Small intestine (tissue), 16 donors: ENCODE measurements at places on chromosomes 7 and 10. TPM values are rescaled to one million over a fixed set of nuclear protein-coding genes. Genes with fewer than 3 reads are reported as not detected.

Gene MCU
- polyA plus RNA-seq = 43.3 TPM

Gene AGR3
- 509 TPM for polyA plus RNA-seq

Gene ANKRD2
- polyA plus RNA-seq = 0.04 TPM

Gene ARHGAP21
- 34.4 TPM for polyA plus RNA-seq

Gene PAPOLB
- polyA plus RNA-seq = not detected

Gene C10orf53
- polyA plus RNA-seq = not detected

Gene EDRF1
- polyA plus RNA-seq = 30.4 TPM

Gene ZNF485
- 2.4 TPM for polyA plus RNA-seq

Gene LLCFC1
- polyA plus RNA-seq = 0.19 TPM

DNA sequence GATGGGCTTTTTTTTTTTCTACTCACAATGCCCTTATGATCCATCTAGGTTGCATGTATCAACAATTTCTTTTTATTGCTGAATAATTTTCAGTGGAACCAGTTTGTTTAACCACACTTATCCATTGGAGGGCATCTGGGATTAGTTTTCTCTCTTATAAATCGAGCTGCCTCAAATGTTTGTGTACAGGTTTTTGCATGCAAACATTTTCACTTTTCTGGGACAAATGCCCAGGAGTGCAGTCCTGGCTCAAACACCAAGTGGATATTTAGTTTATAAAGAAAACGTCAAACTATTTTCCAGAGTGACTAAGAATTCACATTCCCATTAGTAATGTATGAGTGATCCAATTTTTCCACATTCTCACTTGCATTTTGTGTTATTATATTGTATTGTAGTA is 313.4 kb downstream of the CXCL12 start:
- no peaks in the 10 kb centered on the region for H3K36me3 ChIP-seq
- no peaks in the 10 kb centered on the region for H3K4me1 ChIP-seq
- no peak overlapping the region for H3K4me3 ChIP-seq
- DNase-seq = no peak
- no peak overlapping the region for H3K27ac ChIP-seq

- H3K27me3 ChIP-seq = no peaks in the 10 kb centered on the region
- DNase-seq = no peak
- H3K36me3 ChIP-seq = no peaks in the 10 kb centered on the region
- no peaks in the 10 kb centered on the region for H3K4me1 ChIP-seq
- no peak within 1 kb of the TSS for H3K27ac ChIP-seq
Observed at GRCh38 chr10:133453516-133454203, at the start of gene SCART1. SCART1 (plus strand) TSS chr10:133453945; CDS start chr10:133453998, 53 bp downstream.

GRCh38 chr10:26048756-26049155 is 114.7 kb downstream of the MYO3A start:
- H3K36me3 ChIP-seq = no peaks in the 10 kb centered on the region
- no peaks in the 10 kb centered on the region for H3K4me1 ChIP-seq
- no peaks in the 10 kb centered on the region for H3K27me3 ChIP-seq

GRCh38 chr10:43264344-43264964 is 2.4 kb downstream of the RASGEF1A start:
- H3K4me3 ChIP-seq = no peak overlapping the region
- H3K27me3 ChIP-seq = peaks cover 19% of the 10 kb centered on the region
- no peaks in the 10 kb centered on the region for H3K4me1 ChIP-seq
- DNase-seq = no peak
- H3K27ac ChIP-seq = no peak overlapping the region

GRCh38 chr7:88140947-88141346 is 78.9 kb downstream of the SRI start:
- no peak overlapping the region for H3K27ac ChIP-seq
- no peak overlapping the region for H3K4me3 ChIP-seq
- peak; percentile 42 for DNase-seq
- no peaks in the 10 kb centered on the region for H3K36me3 ChIP-seq
- no peaks in the 10 kb centered on the region for H3K27me3 ChIP-seq

GRCh38 chr7:35604595-35604994 is 90.3 kb downstream of the HERPUD2 start:
- H3K27ac ChIP-seq = no peak overlapping the region
- no peak for DNase-seq
- no peak overlapping the region for H3K4me3 ChIP-seq

GRCh38 chr7:76122516-76123239 is 74.8 kb downstream of the MDH2 start:
- no peaks in the 10 kb centered on the region for H3K27me3 ChIP-seq
- no peaks in the 10 kb centered on the region for H3K4me1 ChIP-seq
- no peak overlapping the region for H3K4me3 ChIP-seq

GRCh38 chr10:81068460-81068859 is 530.8 kb downstream of the SH2D4B start:
- H3K4me1 ChIP-seq = no peaks in the 10 kb centered on the region
- no peaks in the 10 kb centered on the region for H3K36me3 ChIP-seq
- no peak overlapping the region for H3K4me3 ChIP-seq
- DNase-seq = no peak

DNA sequence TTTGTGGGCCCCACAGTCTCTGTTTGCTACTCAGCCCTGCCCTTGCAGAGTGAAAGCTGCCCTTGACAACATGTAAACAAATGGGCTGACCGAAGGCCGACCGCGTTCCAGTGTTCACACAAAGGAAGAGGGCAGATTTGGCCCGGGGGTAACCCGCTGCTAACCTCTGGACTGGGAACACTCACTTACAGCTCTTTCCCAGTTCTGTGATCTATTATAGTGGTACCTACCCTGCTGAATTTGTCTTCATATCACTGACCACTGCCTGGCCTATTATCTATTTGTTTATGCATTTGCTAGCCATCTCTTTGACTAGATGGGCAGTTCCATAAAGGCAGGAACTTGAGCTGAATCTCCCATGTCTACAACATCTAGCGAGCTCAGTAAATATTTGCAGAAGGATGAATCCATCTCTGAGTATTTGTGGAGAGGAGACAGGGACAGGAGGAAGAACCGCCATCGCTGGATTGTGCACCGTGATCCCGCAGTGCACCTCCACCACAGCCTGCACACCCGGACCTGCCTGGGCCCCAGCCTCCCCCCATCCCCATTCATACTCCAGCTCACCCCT is 15.2 kb downstream of the SLC29A3 start:
- no peaks in the 10 kb centered on the region for H3K27me3 ChIP-seq
- no peak overlapping the region for H3K4me3 ChIP-seq
- H3K4me1 ChIP-seq = no peaks in the 10 kb centered on the region
- H3K36me3 ChIP-seq = peaks cover 73% of the 10 kb centered on the region
- H3K27ac ChIP-seq = no peak overlapping the region

GRCh38 chr10:70190581-70190980 is 20.3 kb upstream of the SAR1A start:
- no peak overlapping the region for H3K4me3 ChIP-seq
- DNase-seq = no peak
- no peaks in the 10 kb centered on the region for H3K27me3 ChIP-seq
- H3K36me3 ChIP-seq = no peaks in the 10 kb centered on the region
- H3K27ac ChIP-seq = peak overlapping the region; percentile 40

DNA sequence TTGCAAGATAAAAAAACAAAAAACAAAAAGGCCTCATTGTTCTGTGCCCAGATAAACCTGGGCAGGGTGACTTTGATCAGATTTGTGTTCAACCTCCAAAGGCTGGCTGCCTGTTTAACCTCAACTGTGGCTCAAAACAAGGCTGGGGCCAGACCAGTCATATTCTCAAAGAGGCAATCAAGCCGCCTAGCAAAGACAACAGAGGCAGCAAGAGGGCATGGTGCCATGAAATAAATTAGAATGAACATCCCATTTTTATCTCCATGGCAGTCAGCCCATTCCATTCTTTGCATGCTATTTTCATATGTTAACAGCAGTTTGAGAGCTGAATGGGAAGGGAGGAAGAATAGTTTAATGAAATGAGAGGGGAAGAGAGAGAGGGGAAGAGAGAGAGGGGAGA is 1150.3 kb downstream of the TYW1 start:
- DNase-seq = no peak
- no peaks in the 10 kb centered on the region for H3K27me3 ChIP-seq
- H3K4me3 ChIP-seq = no peak overlapping the region
- no peak overlapping the region for H3K27ac ChIP-seq
- no peaks in the 10 kb centered on the region for H3K4me1 ChIP-seq

- H3K4me1 ChIP-seq = no peaks in the 10 kb centered on the region
- no peak for DNase-seq
- no peak overlapping the region for H3K4me3 ChIP-seq
- H3K36me3 ChIP-seq = no peaks in the 10 kb centered on the region
- H3K27ac ChIP-seq = no peak overlapping the region
- H3K27me3 ChIP-seq = no peaks in the 10 kb centered on the region
Observed at GRCh38 chr7:28592861-28593260, 180.5 kb downstream of the CREB5 start.

DNA sequence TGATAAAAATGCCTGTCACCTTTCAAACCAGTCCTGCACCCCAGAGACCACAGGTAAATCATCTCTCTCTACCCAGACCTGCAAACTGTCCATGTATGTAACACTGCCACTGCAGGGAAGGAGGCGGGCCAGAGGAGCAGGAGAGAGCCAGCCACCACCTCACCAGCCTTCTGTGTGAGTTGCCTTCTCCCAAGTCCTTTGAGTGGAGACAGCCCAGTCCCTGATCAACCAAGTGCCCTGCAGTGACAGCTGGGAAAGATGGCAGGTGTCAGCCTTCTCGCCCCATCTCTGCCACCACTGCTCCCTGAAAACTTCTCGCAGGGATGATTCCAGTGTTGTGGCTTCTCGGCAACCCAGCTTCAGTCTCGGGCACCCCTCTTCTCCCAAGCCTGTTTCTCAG is 42.4 kb downstream of the MTURN start:
- H3K27me3 ChIP-seq = no peaks in the 10 kb centered on the region
- H3K4me3 ChIP-seq = no peak overlapping the region
- no peak overlapping the region for H3K27ac ChIP-seq

GRCh38 chr7:99928994-99929729 is at the start of gene GJC3:
GJC3 (minus strand) TSS chr7:99929620; CDS start chr7:99929620, 0 bp downstream.
- no peak within 1 kb of the TSS for H3K27ac ChIP-seq
- peaks cover 8% of the 10 kb centered on the region for H3K27me3 ChIP-seq
- H3K4me3 ChIP-seq = peak within 1 kb of the TSS; percentile 4
- H3K36me3 ChIP-seq = no peaks in the 10 kb centered on the region

DNA sequence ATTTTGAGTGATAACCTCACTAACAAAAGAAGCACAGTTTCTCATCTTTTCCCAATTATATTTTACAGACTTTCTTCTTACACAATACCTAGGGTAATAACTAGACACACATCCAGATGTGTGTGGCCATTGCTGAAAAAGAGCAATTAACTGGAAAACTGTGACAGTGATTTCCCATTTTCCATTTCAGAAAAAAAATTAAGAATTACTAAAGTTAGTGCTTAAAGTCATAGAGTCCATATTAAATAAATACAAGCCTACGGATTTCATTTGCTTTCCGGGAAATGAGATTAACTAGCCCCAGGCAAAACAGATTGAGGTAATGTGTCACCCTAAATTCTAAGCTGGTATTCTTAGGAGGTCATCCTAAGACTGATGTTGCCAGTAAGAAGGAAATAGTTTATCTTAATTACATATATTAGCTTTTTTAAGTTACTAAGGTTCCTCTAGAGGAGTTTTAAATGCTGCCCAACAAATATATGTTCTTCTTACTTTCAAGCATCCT is 10.2 kb upstream of the MACC1 start:
- H3K27ac ChIP-seq = no peak overlapping the region
- H3K27me3 ChIP-seq = no peaks in the 10 kb centered on the region
- no peak overlapping the region for H3K4me3 ChIP-seq
- no peak for DNase-seq
- H3K4me1 ChIP-seq = no peaks in the 10 kb centered on the region
- no peaks in the 10 kb centered on the region for H3K36me3 ChIP-seq

- peaks cover 8% of the 10 kb centered on the region for H3K4me1 ChIP-seq
- peak overlapping the region; percentile 8 for H3K27ac ChIP-seq
- no peak overlapping the region for H3K4me3 ChIP-seq
- H3K36me3 ChIP-seq = no peaks in the 10 kb centered on the region
- DNase-seq = peak; percentile 15
- H3K27me3 ChIP-seq = no peaks in the 10 kb centered on the region
Observed at GRCh38 chr7:7321681-7322080, 139.3 kb downstream of the C1GALT1 start.
